CD4-positive, alpha-beta T cell (primary cell): ENCODE measurements at places on chromosomes 4 and X. TPM values are rescaled to one million over a fixed set of nuclear protein-coding genes. Genes with fewer than 3 reads are reported as not detected.

Gene CXCL3
- total RNA-seq, result 0.61 TPM

Gene DOCK11
- 68.2 TPM for total RNA-seq

Gene CSAG2
- not detected for total RNA-seq

Gene RBM46
- total RNA-seq, result not detected
